ENCODE measurements at places on chromosomes 4 and X.

GRCh38 chr4:54901202-54901601, 224.2 kb downstream of the KDR start:
- no peak for DNase-seq

GRCh38 chr4:25050370-25051078, 19.8 kb upstream of the LGI2 start:
- no peak for DNase-seq

DNA sequence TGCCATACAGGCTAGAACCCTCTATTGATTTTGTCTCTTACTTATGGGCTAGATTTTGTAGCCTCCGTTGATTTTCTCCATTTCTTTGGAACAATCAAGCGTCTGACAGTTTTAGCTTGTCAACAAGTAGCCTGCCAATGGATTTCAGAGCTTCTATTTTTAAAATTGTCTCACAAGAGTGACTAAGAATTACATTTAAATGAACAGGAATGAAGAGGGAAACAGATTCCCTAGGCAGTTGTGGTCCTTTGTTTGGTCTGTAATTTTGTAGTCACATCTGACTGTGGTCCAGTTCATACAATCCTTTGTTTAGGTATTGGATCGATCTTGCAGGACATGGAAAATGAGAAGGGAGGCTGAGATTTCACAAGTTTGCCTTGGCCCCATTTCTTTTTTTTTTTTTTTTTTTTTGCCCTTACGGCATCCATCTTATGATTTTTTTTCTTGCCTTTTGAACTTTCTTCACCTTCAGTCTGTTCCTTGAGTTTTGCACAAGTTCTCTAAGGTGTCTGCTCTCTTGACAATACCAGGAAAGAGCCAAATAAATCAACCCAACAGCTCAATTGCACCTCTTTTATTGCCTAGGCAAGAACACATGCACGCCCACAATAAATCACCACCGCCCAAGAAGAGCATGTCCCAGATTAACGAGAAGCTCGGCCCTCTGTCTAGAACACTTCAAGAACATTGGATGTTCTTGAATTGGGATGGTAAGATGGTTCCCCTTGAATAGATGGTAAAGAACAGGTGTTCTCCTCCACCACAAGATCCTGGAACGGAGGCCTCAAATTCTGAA, 86.5 kb upstream of the EGFL6 start:
- DNase-seq = no peak

DNA sequence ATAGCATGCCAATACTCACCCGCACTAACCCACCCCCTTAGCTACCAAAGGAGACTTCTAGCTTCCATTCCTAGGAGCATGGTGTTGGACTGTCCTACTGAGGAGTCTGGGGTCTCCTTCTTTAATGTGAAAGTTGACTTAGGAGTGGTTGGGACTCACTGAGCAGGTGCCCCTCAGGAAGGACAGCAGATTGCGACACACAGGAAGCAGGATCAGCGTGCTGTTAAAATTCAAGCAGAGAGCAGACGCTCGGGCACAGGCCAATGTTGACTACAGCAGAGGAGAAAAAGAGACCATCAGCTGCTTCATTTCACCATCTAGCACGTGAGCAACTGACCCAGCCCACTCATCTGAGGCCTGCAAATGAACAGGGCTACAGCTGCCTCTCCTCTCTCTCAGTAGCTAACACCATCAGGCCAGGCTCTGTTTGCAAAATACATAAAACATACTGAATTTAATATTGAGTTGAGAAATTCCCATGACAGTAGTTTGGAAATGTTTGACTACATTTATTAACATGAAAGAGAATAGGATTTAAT, 10.8 kb downstream of the NOX1 start:
- DNase-seq = no peak

DNA sequence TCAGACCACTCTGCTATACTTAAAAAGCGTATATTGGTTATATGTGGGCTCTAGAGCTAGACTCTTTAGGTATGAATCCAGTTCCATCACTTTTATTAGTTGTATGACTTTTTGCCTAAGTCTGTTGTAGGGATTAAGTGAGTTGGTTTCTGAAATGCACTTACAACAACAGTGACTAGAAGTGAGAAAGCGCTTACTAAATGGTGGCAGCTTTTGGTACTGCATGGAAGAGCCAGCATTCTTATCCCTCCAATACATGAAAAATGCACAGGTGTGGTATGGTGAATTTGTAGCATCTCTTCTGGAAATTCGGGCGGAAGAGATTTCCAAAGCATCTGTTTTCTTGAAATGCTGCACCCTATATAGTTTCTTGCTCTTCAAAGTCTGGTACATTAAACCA, 117.1 kb downstream of the SPANXA1 start:
- DNase-seq = no peak

- no peak for DNase-seq
Measured at GRCh38 chr4:13922873-13923645, 295.5 kb upstream of the BOD1L1 start.

GRCh38 chr4:3285558-3286334, 7.1 kb upstream of the RGS12 start:
- DNase-seq = no peak

DNA sequence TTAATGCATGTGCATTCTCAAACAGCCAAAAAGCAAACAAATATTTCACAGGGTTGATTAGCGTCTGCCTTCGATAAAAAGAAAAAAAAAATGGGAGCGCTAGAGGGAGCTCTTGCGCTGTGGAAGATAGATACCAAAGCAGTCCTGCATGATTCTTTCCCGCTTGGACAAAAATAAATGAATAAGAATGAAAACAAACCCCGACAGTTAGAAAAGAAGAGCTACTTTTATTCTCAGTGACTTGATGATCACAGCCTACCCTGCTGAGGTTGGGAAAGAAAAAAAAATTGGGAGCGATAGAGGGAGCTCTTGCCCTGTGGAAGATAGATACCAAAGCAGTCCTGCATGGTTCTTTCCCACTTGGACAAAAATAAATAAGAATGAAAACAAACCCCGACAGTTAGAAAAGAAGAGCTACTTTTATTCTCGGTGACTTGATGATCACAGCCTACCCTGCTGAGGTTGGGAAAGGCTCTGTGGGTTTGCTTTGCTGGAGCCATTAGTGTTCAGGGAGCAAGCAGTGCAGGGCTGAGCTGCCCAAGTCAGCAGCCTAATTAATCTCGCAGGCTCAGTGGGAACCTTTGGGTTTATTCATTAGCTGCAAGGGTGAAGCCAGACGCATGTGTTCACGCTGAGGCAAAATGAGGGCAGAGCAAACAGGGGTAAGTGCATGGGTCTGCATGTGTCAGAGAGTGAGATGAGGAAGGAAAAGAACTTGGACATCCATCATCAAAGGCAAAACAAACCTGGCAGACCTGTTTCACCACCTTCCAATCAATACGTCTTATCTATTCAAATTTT, 249.3 kb upstream of the PRKX start:
- no peak for DNase-seq

DNA sequence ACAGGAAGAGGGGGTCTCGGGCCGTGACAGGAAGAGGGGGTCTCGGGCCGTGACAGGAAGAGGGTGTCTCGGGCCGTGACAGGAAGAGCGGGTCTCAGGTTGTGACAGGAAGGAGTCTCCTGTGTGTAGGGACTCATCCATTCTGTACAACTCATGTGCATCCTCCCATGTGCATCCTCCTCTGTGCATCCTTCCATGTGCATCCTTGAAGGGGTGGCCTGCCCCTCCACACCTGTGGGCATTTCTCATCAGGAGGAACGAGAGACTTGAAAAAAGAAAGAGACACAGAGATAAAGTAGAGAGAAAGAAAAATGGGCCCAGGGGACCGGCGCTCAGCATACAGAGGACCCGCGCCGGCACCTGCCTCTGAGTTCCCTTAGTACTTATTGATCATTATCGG, 30.2 kb upstream of the PLCXD1 start:
- DNase-seq = no peak

GRCh38 chrX:33543757-33544156, 332.4 kb upstream of the DMD start:
- DNase-seq = no peak

- DNase-seq = no peak
Measured at GRCh38 chr4:183424109-183424744, 20.2 kb upstream of the CDKN2AIP start.

GRCh38 chrX:48025561-48025960, 18.8 kb downstream of the SPACA5 start:
- peak; percentile 40 for DNase-seq

GRCh38 chr4:38582889-38583470, 81.0 kb upstream of the KLF3 start:
- no peak for DNase-seq

GRCh38 chr4:110361921-110362320, 114.0 kb upstream of the ENPEP start:
- DNase-seq = no peak

- DNase-seq = no peak
Measured at GRCh38 chr4:7625071-7625470, 190.3 kb upstream of the PSAPL1 start.

GRCh38 chrX:9333873-9334560, 130.8 kb upstream of the TBL1X start:
- no peak for DNase-seq

GRCh38 chrX:129992181-129992580, 9.7 kb downstream of the BCORL1 start:
- no peak for DNase-seq

GRCh38 chr4:17316566-17316965, 195.3 kb downstream of the QDPR start:
- no peak for DNase-seq

- peak; percentile 57 for DNase-seq
Measured at GRCh38 chr4:2935762-2936743, 27.2 kb downstream of the NOP14 start.

DNA sequence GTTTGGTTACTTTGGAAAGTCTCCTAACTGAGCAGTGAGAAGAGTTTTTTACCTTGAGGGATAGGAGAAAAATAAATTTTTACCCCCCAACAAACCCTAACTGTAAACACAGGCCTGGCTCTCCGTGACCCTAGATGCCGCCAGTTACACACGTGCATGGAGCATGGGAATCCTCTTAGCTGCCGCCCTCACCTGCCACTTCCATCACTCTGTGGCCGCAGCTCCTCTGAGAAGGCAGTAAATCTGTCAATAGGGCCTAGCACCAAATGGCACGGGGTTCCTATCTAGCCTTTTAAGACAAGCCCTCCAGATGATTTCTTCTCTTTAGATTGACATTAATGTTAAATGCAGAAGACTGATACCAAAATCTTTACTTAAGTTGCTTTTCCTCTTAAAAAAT, 330.3 kb upstream of the FAM241A start:
- no peak for DNase-seq

DNA sequence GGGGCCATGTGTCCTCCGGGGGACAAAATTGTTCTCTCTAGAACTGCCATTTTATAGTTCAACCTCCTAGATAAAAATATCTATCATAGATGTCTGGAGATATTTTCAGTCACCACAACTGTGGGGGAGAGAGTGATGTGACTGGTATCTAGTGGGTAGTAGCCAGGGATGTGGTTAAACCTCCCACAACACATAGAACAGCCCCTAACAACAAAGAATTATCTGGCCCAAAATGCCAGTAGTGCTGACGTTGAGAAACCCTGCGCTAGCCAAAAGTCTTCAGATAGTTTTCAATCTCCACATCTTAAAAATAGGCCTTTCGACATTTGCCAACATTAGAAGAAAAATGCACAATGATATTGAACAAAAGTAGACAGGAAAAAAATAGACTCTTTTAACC, 19.0 kb upstream of the SUPT20HL2 start:
- no peak for DNase-seq

DNA sequence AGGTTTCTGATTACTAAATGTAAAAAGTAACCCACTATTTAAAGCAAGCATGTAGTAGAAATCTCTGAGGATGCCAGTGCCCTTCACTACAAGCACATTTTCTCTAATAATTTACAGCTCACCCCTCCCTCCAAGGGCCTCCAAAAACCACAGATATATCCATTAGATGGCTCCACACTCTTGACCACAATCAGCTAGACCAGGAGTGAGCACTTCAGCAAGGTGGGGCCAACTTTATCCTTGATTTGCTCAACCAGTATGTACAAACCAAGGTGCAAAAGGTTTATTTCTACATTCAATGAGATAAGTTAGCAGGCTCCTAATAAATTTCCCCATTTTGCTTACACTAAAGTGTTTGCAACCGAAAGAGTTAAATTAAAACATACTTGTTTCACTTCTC, 35.8 kb downstream of the RFC1 start:
- DNase-seq = no peak

DNA sequence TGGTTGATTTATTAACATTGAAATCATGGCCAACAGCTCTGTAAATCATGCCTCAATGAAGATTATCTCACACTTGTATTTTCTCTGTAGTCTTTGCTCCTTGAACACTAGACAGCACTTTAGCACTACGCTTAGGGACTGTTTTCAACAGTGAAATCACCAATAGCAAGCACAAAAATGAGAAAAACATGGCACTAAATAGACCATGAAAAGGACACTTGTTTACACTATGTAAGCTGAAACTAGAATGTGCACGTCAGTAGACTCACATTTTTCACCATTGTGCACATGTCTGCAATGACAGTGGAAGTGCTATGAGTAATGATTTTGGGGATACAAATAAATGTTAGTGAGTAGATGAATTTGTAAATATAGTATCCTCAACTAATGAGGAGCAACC, 3.1 kb downstream of the BMP2K start:
- DNase-seq = no peak

Measured in GM13976 (cell line).